ENCODE measurements at places on chromosomes 6 and 20. TPM values are rescaled to one million over a fixed set of nuclear protein-coding genes. Genes with fewer than 3 reads are reported as not detected.

Gene OR2H1
- not detected for total RNA-seq

Gene VWA7
- under 0.01 TPM for total RNA-seq

Gene COL9A3
- total RNA-seq, result 0.17 TPM

Gene PPIL6
- total RNA-seq, result 8.5 TPM

Gene WFDC2
- total RNA-seq, result not detected

Gene SIRPD
- total RNA-seq, result not detected

Gene SAMD5
- 4.0 TPM for total RNA-seq

Gene REM1
- not detected for total RNA-seq

Gene PTCHD4
- 5.8 TPM for total RNA-seq
